Heart left ventricle (tissue), 16 donors: ENCODE measurements at places on chromosomes 13 and 19. TPM values are rescaled to one million over a fixed set of nuclear protein-coding genes. Genes with fewer than 3 reads are reported as not detected.
A peak's percentile ranks its signal among the peaks of the same experiment; 100 is the strongest.

Gene SOHLH2
- not detected for total RNA-seq

Gene UBL3
- total RNA-seq: 21.2 TPM

Gene TTC9B
- not detected for total RNA-seq

Gene RXFP2
- not detected for total RNA-seq

Gene RASGRP4
- total RNA-seq: 0.51 TPM

Gene CYP2A7
- not detected for total RNA-seq

Gene KLK2
- total RNA-seq: not detected

Gene FCER2
- 1.5 TPM for total RNA-seq

Gene ZNF835
- 5.0 TPM for total RNA-seq

Gene SIGLEC12
- 0.43 TPM for total RNA-seq

Gene CNFN
- not detected for total RNA-seq

Gene RFXANK
- total RNA-seq: 45.7 TPM

Gene DAZAP1
- 96.7 TPM for total RNA-seq

Gene POSTN
- total RNA-seq: 22.9 TPM

Gene PTGER1
- not detected for total RNA-seq

Gene DNAAF3
- total RNA-seq: 0.56 TPM

DNA sequence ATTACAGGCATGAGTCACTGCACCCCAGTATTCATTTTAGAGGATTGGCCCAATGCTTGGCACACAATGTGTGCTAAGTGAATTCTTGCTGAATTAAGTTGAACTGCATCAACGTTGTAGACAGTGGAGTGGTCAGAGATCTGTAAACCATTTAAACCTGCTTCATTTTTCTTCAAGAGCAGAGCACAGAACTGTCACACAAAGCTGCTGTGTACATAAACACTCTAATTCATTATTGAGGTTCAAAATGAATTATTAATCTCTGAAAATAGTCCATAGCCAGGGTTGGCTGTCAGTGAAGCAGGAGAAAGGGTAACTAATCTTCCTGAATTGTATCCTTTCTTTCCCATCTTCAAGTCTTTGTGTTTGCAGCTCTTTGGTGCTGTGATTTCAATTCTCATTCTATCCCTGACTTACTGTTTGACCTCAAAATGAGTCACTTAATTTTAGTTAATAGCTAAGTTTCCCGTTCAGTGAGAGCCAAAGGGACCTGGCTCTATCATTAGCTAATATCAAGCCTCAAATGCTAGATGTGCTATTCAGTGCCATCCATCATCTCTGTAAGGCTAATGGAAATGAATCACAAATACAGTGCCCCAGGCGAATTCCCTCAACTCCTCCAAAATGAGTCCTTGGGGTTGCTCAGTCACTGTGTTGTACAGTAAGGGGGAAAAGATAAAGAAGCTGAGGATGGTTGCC lies 77.0 kb upstream of the TSC22D1 start:
- no peaks in the 10 kb centered on the region for H3K36me3 ChIP-seq
- H3K27ac ChIP-seq: no peak overlapping the region
- no peak overlapping the region for H3K4me3 ChIP-seq
- no peak for DNase-seq
- peaks cover 3% of the 10 kb centered on the region for H3K4me1 ChIP-seq
- no peaks in the 10 kb centered on the region for H3K27me3 ChIP-seq

- no peak overlapping the region for H3K27ac ChIP-seq
- no peak for DNase-seq
- no peaks in the 10 kb centered on the region for H3K27me3 ChIP-seq
- no peak overlapping the region for H3K4me3 ChIP-seq
- H3K36me3 ChIP-seq: no peaks in the 10 kb centered on the region
Observed at GRCh38 chr13:22103046-22104027, 432.5 kb downstream of the FGF9 start.

DNA sequence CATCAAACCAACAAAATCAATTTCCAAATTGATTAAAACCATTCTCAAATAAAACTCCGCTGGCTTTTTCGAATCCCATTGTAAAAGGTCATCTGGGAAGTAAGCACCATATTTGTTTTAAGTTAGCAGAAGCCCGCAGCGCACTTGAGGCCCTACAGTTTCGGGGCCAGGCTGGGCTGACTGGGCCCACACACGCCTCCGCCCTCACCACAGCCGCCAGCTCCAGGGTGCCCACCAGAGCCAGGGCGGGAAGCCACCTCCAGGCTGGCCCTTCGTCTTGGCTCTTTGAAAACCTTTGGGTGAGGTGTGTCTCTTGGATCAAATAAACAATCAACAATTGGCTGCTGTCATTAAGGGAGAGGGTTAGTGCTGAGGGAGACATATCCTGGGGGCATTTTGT lies 133.3 kb downstream of the SOX1 start:
- peaks cover 24% of the 10 kb centered on the region for H3K27me3 ChIP-seq
- DNase-seq: no peak
- no peak overlapping the region for H3K27ac ChIP-seq

GRCh38 chr13:61029064-61029463 lies 386.6 kb downstream of the PCDH20 start:
- no peak for DNase-seq
- H3K4me3 ChIP-seq: no peak overlapping the region
- no peak overlapping the region for H3K27ac ChIP-seq
- no peaks in the 10 kb centered on the region for H3K36me3 ChIP-seq
- H3K4me1 ChIP-seq: no peaks in the 10 kb centered on the region

DNA sequence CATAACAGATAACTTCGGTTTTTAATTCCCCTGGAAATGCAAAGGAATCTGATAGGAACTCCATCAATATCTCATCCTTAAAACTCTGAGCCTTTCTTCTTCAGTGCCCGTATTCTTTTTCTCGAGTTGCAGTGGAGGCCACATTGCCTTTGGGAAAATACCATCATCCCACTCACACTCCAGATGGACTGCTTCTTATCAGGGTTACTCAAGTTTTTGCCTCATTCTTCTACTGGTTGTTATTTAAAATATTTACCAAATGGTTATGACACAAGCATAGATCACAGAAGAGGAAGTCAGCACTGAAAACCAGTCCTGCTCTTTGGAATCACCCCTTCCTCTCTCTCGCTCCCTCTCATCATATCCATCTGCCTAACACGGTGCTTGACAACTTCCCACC lies 1020.5 kb upstream of the SLC10A2 start:
- no peaks in the 10 kb centered on the region for H3K4me1 ChIP-seq
- no peak for DNase-seq

GRCh38 chr19:45175515-45176345 lies 2.3 kb downstream of the TRAPPC6A start:
- no peak overlapping the region for H3K27ac ChIP-seq
- H3K36me3 ChIP-seq: no peaks in the 10 kb centered on the region
- no peak for DNase-seq
- no peak overlapping the region for H3K4me3 ChIP-seq

DNA sequence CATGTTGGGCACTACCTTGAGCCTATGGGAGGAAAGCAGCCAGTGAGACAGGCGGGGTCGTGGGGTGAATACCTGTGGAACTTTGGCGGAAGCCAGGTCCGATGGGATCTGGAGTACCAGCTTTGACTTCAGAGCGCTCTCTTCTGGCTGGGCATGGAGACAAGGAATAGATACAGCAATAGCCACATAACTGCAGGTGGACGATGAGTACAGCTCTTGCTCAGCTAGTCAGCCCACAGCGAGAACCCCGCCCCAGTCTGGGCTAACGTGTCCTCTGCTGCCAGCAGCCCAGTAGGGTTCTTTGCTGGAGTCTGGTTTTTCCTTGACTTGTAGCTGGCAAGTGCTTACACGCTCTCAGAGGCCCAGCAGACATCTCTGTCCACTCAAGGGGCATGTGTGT lies 83.4 kb downstream of the SIPA1L3 start:
- no peak overlapping the region for H3K4me3 ChIP-seq
- no peaks in the 10 kb centered on the region for H3K4me1 ChIP-seq
- H3K36me3 ChIP-seq: no peaks in the 10 kb centered on the region
- no peak for DNase-seq

GRCh38 chr19:8081569-8082550 lies 29.3 kb downstream of the CCL25 start:
- no peak for DNase-seq
- H3K4me1 ChIP-seq: no peaks in the 10 kb centered on the region
- no peaks in the 10 kb centered on the region for H3K36me3 ChIP-seq
- no peak overlapping the region for H3K27ac ChIP-seq

GRCh38 chr19:34044021-34044420 lies 128.3 kb upstream of the LSM14A start:
- no peaks in the 10 kb centered on the region for H3K36me3 ChIP-seq
- H3K27ac ChIP-seq: no peak overlapping the region
- H3K4me3 ChIP-seq: no peak overlapping the region
- DNase-seq: no peak
- H3K4me1 ChIP-seq: no peaks in the 10 kb centered on the region

DNA sequence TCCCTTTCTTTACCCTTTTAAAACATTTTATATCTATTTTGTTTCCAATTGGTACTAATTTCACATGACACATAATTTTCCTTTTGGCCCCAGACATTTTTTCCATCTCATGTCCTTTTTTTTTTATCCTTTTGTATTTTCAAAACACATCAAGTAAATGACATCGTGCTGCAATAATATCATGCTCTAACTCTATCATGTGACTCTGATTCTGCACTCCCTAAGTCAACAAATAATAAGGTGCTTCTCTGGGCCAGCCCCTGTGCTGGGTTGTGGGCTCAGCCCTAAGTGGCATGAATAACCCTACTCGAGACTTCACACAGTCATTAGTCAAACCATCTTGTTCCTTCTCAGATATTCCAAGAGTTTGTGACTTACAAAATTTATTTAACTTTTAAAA lies 21.7 kb downstream of the NALCN start:
- H3K36me3 ChIP-seq: no peaks in the 10 kb centered on the region
- no peak for DNase-seq
- H3K4me3 ChIP-seq: no peak overlapping the region
- no peaks in the 10 kb centered on the region for H3K4me1 ChIP-seq
- no peak overlapping the region for H3K27ac ChIP-seq

DNA sequence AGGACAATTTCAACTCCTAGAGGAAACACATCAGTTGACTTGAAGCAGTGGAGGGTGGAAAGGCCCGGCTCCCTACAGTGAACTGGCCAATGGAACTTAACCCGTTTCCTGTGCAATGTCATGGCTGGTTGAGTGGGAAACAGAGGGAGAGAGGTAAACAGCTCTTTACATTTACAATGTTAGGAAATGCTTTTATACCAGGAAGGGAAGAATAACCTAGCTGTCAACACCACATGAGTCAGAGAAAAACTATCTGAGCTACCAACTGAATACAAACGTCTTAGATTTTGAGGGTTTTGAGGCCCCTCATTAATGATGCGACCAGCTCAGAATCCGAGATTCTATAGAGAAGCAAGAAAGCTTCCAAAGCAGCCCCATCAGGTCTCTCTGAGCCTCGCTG lies 36.7 kb downstream of the CARD8 start:
- no peak overlapping the region for H3K27ac ChIP-seq
- H3K4me1 ChIP-seq: no peaks in the 10 kb centered on the region
- H3K36me3 ChIP-seq: peaks cover 92% of the 10 kb centered on the region
- DNase-seq: no peak
- no peak overlapping the region for H3K4me3 ChIP-seq
- no peaks in the 10 kb centered on the region for H3K27me3 ChIP-seq

DNA sequence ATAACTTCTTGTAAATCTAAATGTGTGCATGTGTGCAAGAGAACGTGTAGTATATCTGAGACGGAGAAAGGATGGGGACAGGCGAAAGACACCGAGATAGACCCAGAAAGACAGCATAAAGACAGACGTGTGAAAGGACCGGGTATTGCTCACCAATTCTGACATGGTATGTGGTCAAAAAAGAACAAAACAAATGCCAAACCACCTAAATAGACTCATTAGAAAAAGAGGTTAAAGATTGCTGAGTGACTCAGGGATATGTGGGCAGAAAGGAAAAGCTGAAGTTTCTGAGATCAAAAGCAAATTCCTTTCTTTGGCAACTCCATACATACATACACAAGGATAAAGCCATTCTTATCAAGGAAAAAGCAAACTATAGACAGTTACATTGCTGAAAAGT lies 179.7 kb upstream of the TSC22D1 start:
- DNase-seq: no peak
- H3K4me1 ChIP-seq: peaks cover 4% of the 10 kb centered on the region
- no peak overlapping the region for H3K4me3 ChIP-seq
- no peaks in the 10 kb centered on the region for H3K27me3 ChIP-seq
- H3K36me3 ChIP-seq: no peaks in the 10 kb centered on the region

GRCh38 chr19:7461841-7462629 lies 26.8 kb downstream of the PEX11G start:
- peaks cover 18% of the 10 kb centered on the region for H3K36me3 ChIP-seq
- no peaks in the 10 kb centered on the region for H3K4me1 ChIP-seq
- no peak for DNase-seq
- no peak overlapping the region for H3K4me3 ChIP-seq
- H3K27me3 ChIP-seq: no peaks in the 10 kb centered on the region

GRCh38 chr19:16293118-16294091 lies 31.2 kb upstream of the KLF2 start:
- DNase-seq: peak; percentile 84
- peaks cover 8% of the 10 kb centered on the region for H3K4me1 ChIP-seq
- H3K27me3 ChIP-seq: no peaks in the 10 kb centered on the region
- H3K4me3 ChIP-seq: no peak overlapping the region
- H3K36me3 ChIP-seq: no peaks in the 10 kb centered on the region

DNA sequence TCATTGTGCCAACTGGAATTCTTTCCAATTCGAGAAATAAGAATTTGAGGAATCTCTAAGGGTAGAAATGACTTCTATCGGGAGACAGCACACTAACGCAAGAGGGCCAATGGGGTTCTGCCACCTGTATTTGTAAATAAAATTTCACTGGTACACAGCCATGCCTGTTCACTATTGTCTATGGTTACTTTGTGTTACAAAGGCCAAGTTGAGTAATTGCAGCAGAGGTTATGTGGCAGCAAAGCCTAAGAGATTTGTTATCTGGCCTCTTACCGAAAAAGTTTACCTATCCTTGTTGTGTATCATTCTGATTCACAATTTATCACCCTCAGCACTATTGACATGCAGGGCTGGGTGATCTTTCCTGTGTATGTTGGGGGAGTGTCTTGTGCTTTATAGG lies 278.0 kb downstream of the KLF5 start:
- no peak overlapping the region for H3K4me3 ChIP-seq
- no peaks in the 10 kb centered on the region for H3K27me3 ChIP-seq
- H3K36me3 ChIP-seq: no peaks in the 10 kb centered on the region
- no peaks in the 10 kb centered on the region for H3K4me1 ChIP-seq
- no peak overlapping the region for H3K27ac ChIP-seq

DNA sequence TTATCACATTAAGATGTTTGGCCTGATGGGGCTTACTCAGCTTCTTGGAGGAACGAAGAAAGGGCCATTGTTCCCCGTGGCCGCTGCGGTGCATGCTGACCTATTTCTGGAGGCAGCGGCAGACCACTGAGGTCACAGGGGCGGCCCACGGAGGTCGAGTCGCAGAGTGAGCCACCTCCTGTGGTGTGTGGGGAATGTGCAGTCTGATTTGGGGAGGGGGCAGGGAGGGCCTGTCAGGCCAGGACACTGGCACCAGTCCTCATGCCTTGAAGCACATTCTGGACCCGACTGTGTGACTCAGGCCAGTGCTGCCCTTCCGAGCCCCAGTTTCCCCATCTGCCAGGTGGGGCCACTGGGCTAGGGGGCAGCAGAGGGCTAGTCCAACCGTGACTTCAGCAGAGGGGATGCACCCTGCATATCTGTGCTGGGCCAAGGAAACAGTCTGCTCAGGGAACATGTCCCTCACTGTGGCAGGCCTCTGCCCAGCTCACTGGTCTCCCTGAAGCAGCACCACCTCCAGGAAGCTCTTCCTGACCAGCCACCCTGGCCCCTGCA lies 6.3 kb downstream of the SLC7A10 start:
- H3K27me3 ChIP-seq: peaks cover 9% of the 10 kb centered on the region
- H3K4me3 ChIP-seq: no peak overlapping the region
- H3K27ac ChIP-seq: no peak overlapping the region
- H3K4me1 ChIP-seq: no peaks in the 10 kb centered on the region
- DNase-seq: no peak
- no peaks in the 10 kb centered on the region for H3K36me3 ChIP-seq
